ENCODE measurements at places on chromosomes 6 and 20. TPM values are rescaled to one million over a fixed set of nuclear protein-coding genes. Genes with fewer than 3 reads are reported as not detected.

The MRAP2 gene
- 0.16 TPM for total RNA-seq

The MUC21 gene
- not detected for total RNA-seq

The PACSIN1 gene
- total RNA-seq = 0.29 TPM

The ESR1 gene
- 2.2 TPM for total RNA-seq

DNA sequence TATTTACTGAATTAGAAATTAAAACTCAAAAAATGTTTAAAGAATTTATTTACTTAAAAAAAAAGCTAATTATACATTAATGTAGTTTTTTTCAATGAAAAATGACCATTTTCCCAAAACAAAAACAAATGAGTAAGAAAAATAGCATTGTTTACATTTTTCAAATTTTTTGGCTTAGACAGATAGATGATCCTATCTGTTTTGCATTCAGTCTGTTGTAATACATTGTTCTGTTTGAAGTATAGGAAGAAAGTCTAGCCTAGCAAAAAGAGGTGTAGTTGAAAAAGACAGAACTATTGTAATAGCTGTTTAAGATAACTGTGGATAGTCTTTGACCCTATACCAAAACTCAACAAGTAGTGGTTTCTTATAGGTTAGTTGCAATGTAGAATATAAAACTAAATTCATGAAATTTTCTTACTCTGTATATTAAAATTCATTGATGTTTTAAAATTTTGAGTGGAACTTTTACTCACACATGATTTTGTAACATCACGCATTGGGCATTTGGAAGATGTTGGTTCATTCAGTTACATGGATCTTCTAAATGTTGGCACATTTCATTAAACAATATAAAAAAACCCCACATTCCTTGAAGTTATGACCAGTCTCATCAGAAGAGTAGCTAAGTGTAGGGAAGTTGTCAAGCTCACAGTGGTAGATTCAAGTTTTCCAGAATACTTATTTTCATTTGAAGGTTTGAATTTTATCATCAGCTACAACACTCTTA is 62.0 kb downstream of the KCNS1 start:
- H3K36me3 ChIP-seq = no peaks in the 10 kb centered on the region
- no peak overlapping the region for H3K4me3 ChIP-seq
- no peak overlapping the region for H3K27ac ChIP-seq

DNA sequence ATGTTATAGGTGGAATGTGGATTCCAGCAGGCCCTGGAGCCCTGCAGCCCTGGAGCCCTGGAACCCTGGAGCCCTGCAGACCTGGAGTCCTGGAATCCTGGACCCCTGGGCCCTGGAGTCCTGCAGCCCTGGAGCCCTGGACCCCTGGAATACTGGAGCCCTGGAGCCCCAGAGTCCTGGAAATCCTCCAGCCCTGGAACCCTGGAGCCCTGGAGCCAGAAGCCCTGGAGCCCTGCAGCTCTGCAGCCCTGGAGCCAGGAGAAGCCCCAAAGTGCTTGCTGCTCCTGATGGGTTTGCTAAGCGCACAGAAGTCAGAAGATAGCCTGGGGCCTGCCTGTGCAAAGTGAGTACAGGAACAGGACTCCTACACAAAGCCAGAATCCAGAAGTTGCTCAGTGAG is 223.1 kb upstream of the PDE10A start:
- H3K27ac ChIP-seq = no peak overlapping the region
- no peaks in the 10 kb centered on the region for H3K4me1 ChIP-seq
- no peak overlapping the region for H3K4me3 ChIP-seq
